ENCODE measurements at places on chromosomes 13 and 19. TPM values are rescaled to one million over a fixed set of nuclear protein-coding genes. Genes with fewer than 3 reads are reported as not detected.
A peak's percentile ranks its signal among the peaks of the same experiment; 100 is the strongest.

The OR10H1 gene
- total RNA-seq, result not detected

The ONECUT3 gene
- total RNA-seq, result not detected

The ZNF808 gene
- total RNA-seq, result 17.9 TPM

The CHST8 gene
- total RNA-seq, result 5.3 TPM

GRCh38 chr13:27242702-27243101 lies 8.7 kb upstream of the RPL21 start:
- DNase-seq, result no peak

DNA sequence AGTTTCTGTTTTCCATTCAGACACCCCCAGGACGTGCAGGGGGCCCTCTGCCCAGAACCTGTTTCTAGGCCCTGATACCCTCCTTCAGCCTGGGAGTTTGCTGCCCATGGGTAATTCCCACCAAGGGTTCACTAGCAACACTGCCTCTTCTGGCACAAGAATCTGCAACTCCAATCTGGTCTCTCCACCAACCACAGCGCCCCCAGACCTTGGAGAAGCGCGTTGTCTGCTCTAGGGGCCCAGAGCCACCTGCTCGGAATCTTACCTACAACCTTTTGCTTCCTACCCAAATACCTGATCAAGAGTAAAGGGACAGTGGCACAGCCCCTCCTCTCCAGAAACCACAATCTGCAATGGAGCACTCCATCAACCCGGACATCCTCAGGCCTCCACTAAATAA lies 763 bp downstream of the ZNF180 start:
- DNase-seq, result no peak

DNA sequence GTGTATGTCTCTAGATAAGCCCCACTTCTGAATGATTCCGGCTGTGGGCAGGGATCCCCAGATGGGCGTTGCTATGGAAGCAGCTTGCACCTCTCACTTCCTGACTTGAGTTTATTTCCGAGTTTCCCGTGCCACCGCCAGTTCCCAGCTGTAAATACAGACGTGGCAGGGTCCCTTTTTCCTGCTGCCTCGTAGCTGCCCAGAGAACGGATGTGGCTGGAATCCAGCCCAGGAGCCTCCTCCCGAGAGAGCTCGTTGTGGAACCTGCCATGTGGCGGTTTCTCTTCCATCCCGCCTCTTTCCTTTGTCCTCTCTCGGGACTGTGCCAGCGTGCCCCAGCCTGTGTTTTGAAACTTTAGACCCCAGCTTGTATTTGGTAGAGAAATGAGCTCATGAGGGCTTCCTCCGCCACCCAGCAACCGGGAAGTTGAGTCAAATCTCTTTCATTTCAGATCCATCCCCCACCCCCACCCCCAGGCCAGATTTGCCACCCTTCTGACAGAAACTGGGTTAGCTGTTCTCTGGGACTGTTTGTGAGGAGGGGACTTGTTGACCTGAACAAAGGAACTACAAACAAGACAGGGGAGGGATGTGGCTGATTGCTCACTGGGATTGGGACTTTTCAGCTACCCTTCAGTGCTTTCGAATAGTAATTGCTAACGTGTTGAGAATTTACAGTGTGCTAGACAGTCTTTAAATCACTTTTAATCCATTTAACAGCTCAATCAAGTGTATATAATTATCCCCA lies 96.6 kb downstream of the SIPA1L3 start:
- DNase-seq, result no peak

DNA sequence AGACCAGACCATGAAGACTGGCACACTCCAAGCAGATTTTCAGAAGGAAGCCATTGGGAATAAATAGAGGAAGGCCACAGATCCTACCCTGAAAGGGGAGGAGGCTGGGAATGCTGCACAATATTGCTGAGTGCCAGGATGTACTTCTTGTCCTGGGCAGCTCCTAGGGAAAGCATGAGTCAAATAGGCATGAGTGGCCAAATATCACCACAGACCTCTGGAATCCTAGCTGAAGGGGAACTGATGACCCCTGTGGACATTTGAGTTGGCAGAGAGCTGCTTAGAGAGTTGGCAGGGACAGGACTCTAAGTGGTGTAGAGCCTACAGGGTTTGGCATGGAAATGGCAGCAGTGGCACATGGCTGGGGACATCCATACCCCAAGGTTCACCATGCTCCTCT lies 234.3 kb upstream of the TRPC4 start:
- DNase-seq, result no peak

DNA sequence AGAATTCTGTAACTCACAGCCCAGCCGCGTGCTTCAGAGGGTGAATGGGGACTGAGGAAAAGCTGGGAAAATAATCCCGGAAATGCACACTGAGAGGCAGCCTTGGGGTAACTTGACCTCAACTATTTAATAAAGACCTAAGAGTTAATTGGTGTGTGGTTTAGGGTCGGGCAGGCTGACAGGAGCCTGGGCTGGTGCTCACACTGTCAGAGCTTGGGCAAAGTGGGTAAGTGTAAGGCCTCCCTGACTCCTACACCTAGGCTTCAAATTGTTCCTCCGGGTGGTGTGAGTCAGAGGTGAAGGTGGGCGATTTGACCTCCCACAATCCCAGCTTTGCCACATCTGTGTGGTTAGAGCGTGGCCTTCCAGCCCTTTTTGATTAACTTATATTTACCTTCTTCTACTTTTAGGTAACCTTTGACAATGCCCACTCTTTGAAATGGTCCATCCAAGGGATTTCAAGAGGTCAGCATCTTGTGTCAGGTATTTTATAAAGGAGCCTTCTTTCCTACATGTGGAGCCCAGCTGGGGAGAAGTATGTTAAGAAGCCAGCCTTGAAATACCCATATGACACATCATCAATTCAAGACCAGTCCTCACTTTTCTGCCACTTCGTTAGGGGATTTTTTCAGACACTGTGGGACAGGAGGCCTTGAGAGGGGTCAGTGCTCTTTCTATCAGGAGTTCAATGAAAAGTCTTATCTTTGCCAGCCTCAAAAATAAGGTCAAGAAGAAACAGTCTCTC lies 114.2 kb downstream of the NUFIP1 start:
- DNase-seq, result no peak

GRCh38 chr19:1167687-1168571 lies 6.1 kb downstream of the SBNO2 start:
- no peak for DNase-seq

DNA sequence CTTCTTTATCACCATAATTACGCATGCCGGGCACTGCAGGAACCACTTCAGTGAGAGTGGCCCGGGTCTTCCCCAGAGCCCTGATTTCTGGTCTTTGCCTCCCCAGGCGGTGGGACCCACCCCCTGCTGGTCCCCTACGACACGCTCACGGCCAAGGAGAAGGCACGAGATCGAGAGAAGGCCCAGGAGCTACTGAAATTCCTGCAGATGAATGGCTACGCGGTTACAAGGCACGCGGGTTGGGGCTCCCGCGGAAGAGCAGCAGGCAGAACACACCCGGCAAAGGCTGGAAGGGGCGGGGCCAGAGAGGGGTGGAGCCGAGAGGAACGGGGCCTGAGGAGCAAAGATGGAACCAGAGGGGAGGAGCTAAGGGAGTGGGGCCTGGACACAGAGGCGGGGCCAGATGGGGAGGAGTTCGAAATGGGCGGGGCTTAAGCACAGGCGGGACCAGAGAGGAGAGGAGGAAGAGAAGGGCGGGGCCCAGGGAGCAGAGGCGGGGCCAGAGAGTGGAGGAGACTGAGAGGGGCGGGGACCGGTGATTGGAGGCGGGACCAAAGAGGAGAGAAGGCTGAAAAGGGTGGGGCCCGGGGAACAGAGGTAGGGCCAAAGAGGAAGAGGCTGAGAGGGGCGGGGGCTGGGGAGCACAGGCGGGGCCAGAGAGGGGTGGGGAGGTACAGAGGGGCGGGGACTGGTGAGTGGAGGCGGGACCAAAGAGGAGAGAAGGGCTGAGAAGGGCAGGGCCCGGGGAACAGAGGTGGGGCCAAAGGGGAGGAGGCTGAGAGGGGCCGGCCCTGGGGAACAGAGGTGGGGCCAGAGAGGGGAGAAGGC lies 73.4 kb downstream of the RYR1 start:
- peak; percentile 45 for DNase-seq

DNA sequence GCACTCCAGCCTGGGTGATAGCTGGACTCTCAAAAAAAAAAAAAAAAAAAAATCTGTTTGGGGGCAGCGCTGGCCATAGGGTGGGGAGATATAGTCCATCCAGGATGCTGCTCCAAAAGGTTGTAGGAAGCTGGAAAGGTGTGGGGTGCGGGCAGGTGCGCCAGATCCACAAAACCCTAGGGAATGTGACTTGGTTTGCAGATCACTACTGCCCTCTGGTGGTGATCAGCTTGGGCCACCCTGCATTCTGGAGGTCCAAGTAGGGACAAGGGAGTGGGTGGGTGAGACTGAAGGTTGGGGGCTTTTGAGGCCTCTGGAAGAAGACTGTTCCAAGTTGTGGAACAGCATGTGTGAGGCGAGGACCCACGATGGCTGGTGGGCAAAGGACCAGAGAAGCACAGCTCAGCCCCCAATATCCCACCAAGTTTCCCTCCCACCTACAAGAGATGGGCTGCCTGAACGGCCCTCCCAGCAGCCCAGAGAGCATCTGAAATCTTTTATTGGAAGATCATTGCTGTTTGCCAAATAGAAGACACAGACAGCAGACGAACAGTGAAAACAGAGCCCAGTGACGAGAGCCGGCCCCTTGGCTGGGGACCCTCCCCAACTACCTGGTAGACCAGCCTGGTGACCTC lies 10.4 kb upstream of the TYK2 start:
- DNase-seq, result peak; percentile 61
